ENCODE measurements at places on chromosomes 3 and 15. TPM values are rescaled to one million over a fixed set of nuclear protein-coding genes. Genes with fewer than 3 reads are reported as not detected.
A peak's percentile ranks its signal among the peaks of the same experiment; 100 is the strongest.

DNA sequence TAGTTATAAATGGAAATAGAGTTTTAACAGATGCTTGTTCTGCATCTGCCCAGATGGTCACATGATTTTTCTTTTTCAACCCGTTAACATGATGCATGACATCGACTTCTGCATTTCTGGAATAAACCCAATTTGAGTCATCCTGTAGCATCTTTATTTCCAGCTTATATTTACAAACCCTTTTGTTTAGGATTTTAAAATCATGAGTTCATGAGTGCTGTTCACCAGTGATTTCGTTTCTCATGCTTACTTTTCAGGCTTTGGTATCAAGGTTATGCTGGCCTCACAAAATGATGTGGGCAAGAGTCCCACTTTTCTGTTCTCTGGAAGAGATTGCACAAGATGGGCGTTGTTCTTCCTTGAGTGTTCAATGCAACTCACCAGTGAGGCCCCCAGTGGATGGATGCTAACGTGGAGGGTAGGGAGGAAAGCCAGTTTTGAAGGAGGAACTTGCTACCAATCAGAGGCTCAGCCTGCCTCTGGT is 5.2 kb downstream of the HRH1 start:
- H3K27me3 ChIP-seq = peaks cover 81% of the 10 kb centered on the region
- DNase-seq = no peak
- no peak overlapping the region for H3K4me3 ChIP-seq
- H3K36me3 ChIP-seq = no peaks in the 10 kb centered on the region
- no peak overlapping the region for H3K27ac ChIP-seq

GRCh38 chr15:33720952-33721351 is 247.3 kb upstream of the CHRM5 start:
- no peak overlapping the region for H3K27ac ChIP-seq
- H3K4me1 ChIP-seq = peaks cover 4% of the 10 kb centered on the region
- no peak for DNase-seq
- peaks cover 10% of the 10 kb centered on the region for H3K27me3 ChIP-seq

DNA sequence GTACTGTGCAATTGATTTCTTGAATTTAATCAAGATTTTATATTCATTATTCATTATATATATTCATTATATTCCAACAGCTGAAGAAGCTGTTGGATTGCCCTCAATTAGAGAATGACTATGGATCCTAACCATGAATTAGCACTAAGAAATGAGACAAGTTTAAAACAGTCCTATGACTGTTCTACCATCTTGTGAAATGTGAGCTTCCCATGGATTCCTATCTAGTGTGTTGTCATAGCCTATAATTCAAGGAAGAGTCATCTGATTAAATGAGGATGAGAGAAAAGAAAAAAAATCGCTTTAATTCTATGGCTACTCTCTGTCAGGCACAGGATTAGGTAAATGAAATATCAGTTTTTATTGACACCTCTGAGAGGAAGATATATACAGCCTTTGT is 696.6 kb upstream of the NAALADL2 start:
- H3K4me1 ChIP-seq = no peaks in the 10 kb centered on the region
- no peak overlapping the region for H3K4me3 ChIP-seq
- H3K36me3 ChIP-seq = no peaks in the 10 kb centered on the region
- no peak overlapping the region for H3K27ac ChIP-seq

- peaks cover 55% of the 10 kb centered on the region for H3K4me1 ChIP-seq
- H3K27me3 ChIP-seq = no peaks in the 10 kb centered on the region
- peaks cover 34% of the 10 kb centered on the region for H3K36me3 ChIP-seq
Measured at GRCh38 chr15:94286583-94286982, 55.2 kb downstream of the MCTP2 start.

The FOXB1 gene
- total RNA-seq = 6.0 TPM

GRCh38 chr3:102092617-102093466 is 243.5 kb downstream of the NFKBIZ start:
- peak; percentile 46 for DNase-seq
- H3K27ac ChIP-seq = peak overlapping the region; percentile 92
- H3K36me3 ChIP-seq = no peaks in the 10 kb centered on the region
- H3K27me3 ChIP-seq = no peaks in the 10 kb centered on the region
- peaks cover 55% of the 10 kb centered on the region for H3K4me1 ChIP-seq

- DNase-seq = no peak
- no peaks in the 10 kb centered on the region for H3K4me1 ChIP-seq
- no peaks in the 10 kb centered on the region for H3K36me3 ChIP-seq
- peaks cover 26% of the 10 kb centered on the region for H3K27me3 ChIP-seq
Measured at GRCh38 chr15:31605467-31605931, 278.9 kb downstream of the KLF13 start.

GRCh38 chr3:55687526-55687925 is 200.4 kb upstream of the WNT5A start:
- no peaks in the 10 kb centered on the region for H3K4me1 ChIP-seq
- no peaks in the 10 kb centered on the region for H3K27me3 ChIP-seq
- H3K4me3 ChIP-seq = no peak overlapping the region

- no peaks in the 10 kb centered on the region for H3K27me3 ChIP-seq
- no peak for DNase-seq
- peak overlapping the region; percentile 42 for H3K4me3 ChIP-seq
- peaks cover 7% of the 10 kb centered on the region for H3K36me3 ChIP-seq
Measured at GRCh38 chr3:98561727-98562521, 30.1 kb downstream of the GPR15 start.

DNA sequence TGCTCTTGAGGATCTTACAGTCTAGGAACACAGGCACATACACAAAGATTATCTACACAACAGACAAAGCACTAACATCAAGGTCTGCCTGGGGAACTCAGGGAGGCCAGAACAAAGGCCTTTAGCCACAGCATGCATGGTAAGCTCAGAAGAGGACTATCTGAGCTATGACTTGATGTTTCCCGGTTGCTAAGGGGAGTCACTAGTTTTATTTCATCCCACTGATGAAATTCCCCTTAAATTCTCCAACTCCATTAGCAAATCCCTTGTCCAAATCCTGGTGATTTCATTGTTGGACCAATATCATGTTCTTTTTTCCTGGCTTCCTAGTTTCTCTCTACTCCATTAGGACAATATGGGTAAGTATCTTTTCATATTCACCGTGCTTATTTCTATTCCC is 23.3 kb downstream of the FBN1 start:
- H3K4me3 ChIP-seq = no peak overlapping the region
- H3K27ac ChIP-seq = no peak overlapping the region
- DNase-seq = no peak
- H3K27me3 ChIP-seq = no peaks in the 10 kb centered on the region
- no peaks in the 10 kb centered on the region for H3K4me1 ChIP-seq
- H3K36me3 ChIP-seq = no peaks in the 10 kb centered on the region

The ISLR gene
- 0.12 TPM for total RNA-seq

- H3K27me3 ChIP-seq = no peaks in the 10 kb centered on the region
- no peaks in the 10 kb centered on the region for H3K4me1 ChIP-seq
- no peak overlapping the region for H3K27ac ChIP-seq
- H3K4me3 ChIP-seq = no peak overlapping the region
Measured at GRCh38 chr3:89787485-89787884, 680.1 kb downstream of the EPHA3 start.

DNA sequence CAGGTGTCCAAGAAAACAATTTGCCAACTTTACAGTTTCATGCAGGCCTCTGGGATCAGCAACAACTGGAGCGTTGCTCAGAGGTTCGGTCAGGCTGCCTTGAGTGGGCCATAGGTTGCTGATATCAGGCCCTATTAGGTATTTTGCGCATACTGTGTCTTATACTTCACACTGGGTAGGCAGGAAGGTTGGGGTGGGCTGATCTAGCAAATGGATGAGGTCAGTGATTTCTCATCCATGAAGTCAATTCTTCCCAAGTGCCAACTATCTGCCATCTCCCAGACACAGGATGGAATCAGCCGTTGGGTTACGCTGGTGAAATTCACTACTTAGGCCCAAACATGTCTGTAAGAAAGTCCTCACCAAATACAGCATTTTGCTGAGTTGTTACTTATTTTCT is 77.6 kb downstream of the SLC7A14 start:
- H3K4me1 ChIP-seq = no peaks in the 10 kb centered on the region
- DNase-seq = no peak
- H3K4me3 ChIP-seq = no peak overlapping the region
- no peak overlapping the region for H3K27ac ChIP-seq

The KBTBD12 gene
- total RNA-seq = not detected

- H3K27ac ChIP-seq = no peak overlapping the region
- no peaks in the 10 kb centered on the region for H3K36me3 ChIP-seq
- H3K27me3 ChIP-seq = no peaks in the 10 kb centered on the region
- no peak for DNase-seq
- no peaks in the 10 kb centered on the region for H3K4me1 ChIP-seq
Measured at GRCh38 chr3:107251819-107252218, 125.4 kb upstream of the CCDC54 start.

The SAMD7 gene
- not detected for total RNA-seq

The HESX1 gene
- total RNA-seq = 0.62 TPM

DNA sequence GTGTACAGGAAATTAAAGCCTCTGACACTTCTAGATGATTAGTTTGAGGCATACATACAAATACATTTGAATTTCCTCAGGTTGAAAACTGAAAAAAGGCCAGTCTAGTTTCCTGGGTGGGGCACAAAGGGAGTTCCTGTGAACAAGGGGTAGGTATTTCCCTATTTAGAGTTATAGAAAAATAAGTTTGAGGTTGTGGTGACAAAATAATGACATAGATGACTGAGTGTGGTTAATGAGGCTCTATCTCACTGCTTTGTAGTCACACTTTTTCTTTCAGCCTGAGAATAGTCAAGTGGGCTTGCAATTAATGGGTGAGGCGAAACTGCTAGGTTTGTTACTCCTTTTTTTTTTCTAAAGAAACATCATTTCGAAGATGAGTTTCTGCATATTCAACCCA is 4.3 kb downstream of the SLCO3A1 start:
- no peaks in the 10 kb centered on the region for H3K27me3 ChIP-seq
- peak overlapping the region; percentile 44 for H3K4me3 ChIP-seq
- peak overlapping the region; percentile 0 for H3K27ac ChIP-seq
- H3K4me1 ChIP-seq = peaks cover 65% of the 10 kb centered on the region
- H3K36me3 ChIP-seq = no peaks in the 10 kb centered on the region

DNA sequence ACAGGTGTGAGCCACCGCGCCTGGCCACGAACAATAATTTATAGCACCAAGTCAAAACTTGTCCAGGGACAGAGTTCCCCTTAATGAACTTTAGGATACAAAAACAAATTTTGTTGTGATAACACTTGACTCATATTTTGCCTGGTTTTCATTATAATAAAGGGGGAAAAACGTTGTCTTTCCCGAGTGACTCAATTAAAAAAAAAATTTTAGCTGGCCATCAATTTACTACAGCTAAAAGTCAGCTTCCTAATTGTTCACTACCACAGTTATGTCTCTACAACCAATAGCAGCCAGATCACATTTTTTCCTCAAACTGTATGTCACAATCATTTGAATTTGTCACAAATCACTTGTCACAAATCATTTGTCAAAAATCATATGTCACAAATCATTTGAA is 116.0 kb downstream of the P3H2 start:
- no peak overlapping the region for H3K27ac ChIP-seq
- H3K4me3 ChIP-seq = no peak overlapping the region
- no peaks in the 10 kb centered on the region for H3K36me3 ChIP-seq
- no peaks in the 10 kb centered on the region for H3K4me1 ChIP-seq

GRCh38 chr3:58062472-58062871 is 54.2 kb downstream of the FLNB start:
- no peaks in the 10 kb centered on the region for H3K36me3 ChIP-seq
- no peaks in the 10 kb centered on the region for H3K27me3 ChIP-seq
- H3K27ac ChIP-seq = no peak overlapping the region
- DNase-seq = no peak
- H3K4me1 ChIP-seq = peaks cover 34% of the 10 kb centered on the region

- no peaks in the 10 kb centered on the region for H3K4me1 ChIP-seq
- no peak overlapping the region for H3K27ac ChIP-seq
- H3K27me3 ChIP-seq = no peaks in the 10 kb centered on the region
- no peaks in the 10 kb centered on the region for H3K36me3 ChIP-seq
Measured at GRCh38 chr3:13567684-13568514, 19.0 kb downstream of the FBLN2 start.

DNA sequence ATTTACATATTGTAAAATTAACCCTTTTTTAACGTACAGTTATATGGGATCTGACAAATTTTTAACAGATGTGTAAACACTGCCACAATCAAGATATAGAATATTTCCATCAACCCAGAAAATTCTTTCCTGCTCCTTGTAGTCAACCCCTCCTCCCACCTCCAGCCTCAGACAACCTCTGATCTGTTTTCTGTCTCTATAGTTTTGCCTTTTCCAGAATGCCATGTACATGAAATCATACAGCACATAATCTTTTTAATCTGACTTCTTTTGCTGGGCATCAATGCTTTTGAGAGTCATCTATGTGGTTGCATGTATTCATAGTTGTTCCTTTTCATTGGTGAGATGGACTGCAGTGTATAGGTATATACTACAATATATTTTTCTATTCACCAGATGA is 153.0 kb downstream of the SMAD6 start:
- H3K27ac ChIP-seq = no peak overlapping the region
- no peaks in the 10 kb centered on the region for H3K36me3 ChIP-seq

GRCh38 chr15:22980189-22981050 is at the start of gene CYFIP1:
Gene CYFIP1, minus strand, starts transcription at chr15:22980368. Its CDS starts 33,083 bp downstream, at chr15:22947285.
- peak; percentile 30 for DNase-seq
- peak within 1 kb of the TSS; percentile 90 for H3K4me3 ChIP-seq
- H3K4me1 ChIP-seq = peaks cover 13% of the 10 kb centered on the region
- no peaks in the 10 kb centered on the region for H3K36me3 ChIP-seq
- H3K27ac ChIP-seq = no peak within 1 kb of the TSS

- no peak overlapping the region for H3K27ac ChIP-seq
- H3K4me3 ChIP-seq = no peak overlapping the region
- no peak for DNase-seq
- H3K4me1 ChIP-seq = no peaks in the 10 kb centered on the region
Measured at GRCh38 chr3:191393146-191393545, 62.8 kb upstream of the UTS2B start.

DNA sequence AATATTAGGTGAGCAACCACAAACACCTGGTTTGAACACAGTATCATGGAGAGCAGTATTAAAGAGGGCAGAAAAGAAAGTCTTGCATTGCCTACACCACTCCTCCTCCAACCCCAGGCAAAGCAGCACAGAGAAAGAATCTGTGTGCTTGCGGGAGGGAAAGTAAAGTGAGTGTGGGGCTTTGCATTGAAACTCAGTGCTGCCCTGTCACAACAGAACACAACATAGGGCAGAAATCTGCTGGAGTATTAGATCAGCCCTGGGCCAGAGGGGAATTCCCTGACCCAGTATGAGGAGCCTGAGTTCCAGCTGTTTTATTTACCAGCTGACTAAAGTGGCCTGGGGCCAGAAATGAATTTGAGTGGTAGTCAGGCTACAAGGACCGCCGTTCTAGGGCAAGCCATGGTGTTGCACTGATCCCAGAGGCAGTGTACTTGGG is 75.5 kb downstream of the SPATA16 start:
- H3K36me3 ChIP-seq = peaks cover 1% of the 10 kb centered on the region
- DNase-seq = no peak
- H3K4me3 ChIP-seq = no peak overlapping the region
- H3K4me1 ChIP-seq = no peaks in the 10 kb centered on the region
- no peak overlapping the region for H3K27ac ChIP-seq

The C3orf70 gene
- 0.05 TPM for total RNA-seq

GRCh38 chr3:138332472-138333073 is 2.9 kb upstream of the NME9 start:
- no peak overlapping the region for H3K4me3 ChIP-seq
- DNase-seq = no peak
- no peak overlapping the region for H3K27ac ChIP-seq
- no peaks in the 10 kb centered on the region for H3K27me3 ChIP-seq
- peaks cover 41% of the 10 kb centered on the region for H3K4me1 ChIP-seq

GRCh38 chr3:127851899-127852298 is 29.6 kb upstream of the MGLL start:
- H3K36me3 ChIP-seq = no peaks in the 10 kb centered on the region
- no peaks in the 10 kb centered on the region for H3K4me1 ChIP-seq
- H3K4me3 ChIP-seq = no peak overlapping the region
- H3K27me3 ChIP-seq = peaks cover 8% of the 10 kb centered on the region
- no peak overlapping the region for H3K27ac ChIP-seq

GRCh38 chr3:69122403-69122802 is at the start of gene LMOD3:
Gene LMOD3, minus strand, starts transcription at chr3:69122595. Its CDS starts 209 bp downstream, at chr3:69122386.
- H3K4me1 ChIP-seq = peaks cover 7% of the 10 kb centered on the region
- no peaks in the 10 kb centered on the region for H3K36me3 ChIP-seq
- H3K27ac ChIP-seq = peak within 1 kb of the TSS; percentile 50
- H3K27me3 ChIP-seq = peaks cover 9% of the 10 kb centered on the region
